GM12865 (cell line): ENCODE measurements at places on chromosomes 1 and 21.
A peak's percentile ranks its signal among the peaks of the same experiment; 100 is the strongest.

DNA sequence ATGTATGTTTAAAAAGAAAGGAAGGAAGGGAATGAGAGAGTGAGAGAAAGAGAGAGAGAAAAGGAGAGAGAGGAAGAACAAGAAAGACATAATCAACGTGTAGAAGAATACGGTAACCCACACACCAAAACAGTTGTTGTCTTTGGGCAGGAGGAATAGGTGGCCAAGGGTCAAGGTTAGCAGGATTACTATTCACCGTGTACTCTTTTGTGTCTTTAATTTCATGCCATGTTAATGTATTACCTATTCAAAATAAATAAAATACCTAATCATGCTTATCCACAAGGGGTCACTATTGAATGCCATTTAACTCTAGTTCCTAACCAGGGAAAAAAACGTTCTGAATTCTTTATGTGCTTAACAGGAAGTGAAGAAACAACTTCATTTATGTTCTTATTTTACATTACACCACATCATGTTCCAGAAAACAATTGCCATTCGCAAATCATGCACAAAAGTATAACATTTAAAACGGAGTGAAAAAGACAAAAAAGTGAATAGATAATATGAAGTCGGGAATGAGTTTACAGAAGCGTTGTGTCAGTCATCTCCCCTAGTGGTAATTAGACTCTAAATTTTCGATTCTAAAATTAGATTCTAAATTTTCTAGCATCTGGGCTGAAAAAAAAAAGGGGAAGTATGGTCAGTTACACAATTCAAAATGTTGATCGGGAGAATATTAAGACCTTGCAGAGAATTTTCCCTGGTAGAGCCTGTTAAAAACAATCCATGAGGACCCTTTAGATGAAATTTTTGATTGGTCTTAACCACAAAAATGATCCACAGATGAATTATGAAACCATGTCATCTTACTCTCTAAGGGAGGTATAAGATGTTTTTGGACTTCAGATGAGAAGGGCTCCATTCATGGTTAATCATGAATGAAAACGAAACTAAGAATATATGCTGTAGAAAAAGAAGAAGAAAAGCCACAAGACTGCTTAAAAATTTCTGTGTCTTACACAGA is 700 bp upstream of the KMO start:
- peak; percentile 76 for DNase-seq

DNA sequence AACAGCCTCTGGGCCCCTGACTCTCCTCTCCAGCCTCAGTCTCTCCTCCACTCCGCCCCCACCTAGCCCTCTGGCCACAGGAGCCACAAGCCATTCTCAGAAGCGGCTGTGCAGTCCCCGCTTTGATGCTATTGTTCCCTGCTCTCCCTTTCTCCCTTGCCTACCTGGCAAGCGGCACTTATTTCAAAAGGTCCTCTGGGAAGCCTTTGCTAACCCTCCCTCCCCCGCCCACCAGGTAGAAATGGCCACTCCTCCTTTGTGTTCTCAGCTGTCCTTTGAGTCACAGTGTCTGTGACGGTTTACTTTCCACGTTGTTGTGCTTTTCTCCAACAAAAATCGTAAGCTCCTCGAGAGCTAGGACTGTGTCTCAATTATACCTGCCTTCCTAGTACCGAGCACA is 338.4 kb upstream of the PROX1 start:
- DNase-seq, result no peak

DNA sequence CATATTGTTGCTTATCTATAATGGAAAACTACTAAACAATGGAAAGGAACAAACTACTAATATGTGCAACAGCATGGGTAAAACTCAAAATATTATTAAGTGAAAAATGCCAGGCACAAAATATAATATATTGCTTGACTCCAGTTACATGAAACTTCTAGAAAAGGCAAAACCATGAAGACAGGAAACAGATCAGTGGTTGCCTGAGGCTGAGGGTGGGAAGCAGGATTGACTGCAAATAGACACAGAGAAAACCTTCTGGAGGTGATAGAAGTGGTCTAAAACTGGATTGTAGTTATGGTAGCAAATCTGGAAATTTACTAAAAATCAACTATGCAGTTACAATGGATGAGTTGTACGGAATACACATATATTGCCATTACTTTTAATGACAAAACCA is 29.5 kb upstream of the SLC44A3 start:
- DNase-seq, result no peak

GRCh38 chr1:24966724-24967346 is 36.8 kb upstream of the RUNX3 start:
- peak; percentile 89 for DNase-seq

DNA sequence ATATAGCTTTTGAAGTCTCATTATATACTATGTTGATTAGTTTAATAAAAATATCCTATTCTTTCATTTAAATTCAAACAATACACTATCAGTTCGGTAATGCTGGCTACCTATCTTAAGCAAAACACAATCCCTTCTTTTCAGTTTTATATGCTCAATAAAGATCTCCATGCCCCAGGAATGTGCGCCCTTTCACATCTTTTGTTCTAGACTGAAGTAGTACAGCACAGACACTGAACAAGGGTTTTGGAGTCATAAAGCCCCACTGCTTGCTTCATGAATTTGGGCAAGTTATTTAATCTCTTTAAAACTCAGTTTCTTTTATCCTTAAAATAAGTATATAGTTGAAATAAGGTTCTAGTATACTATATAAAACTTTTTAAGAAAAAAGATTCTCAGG is 22.4 kb downstream of the SYDE2 start:
- no peak for DNase-seq

GRCh38 chr1:17919525-17920439 is 164.6 kb downstream of the ACTL8 start:
- peak; percentile 17 for DNase-seq

GRCh38 chr1:163401211-163401610 is 79.5 kb downstream of the NUF2 start:
- DNase-seq, result no peak

- DNase-seq, result no peak
Measured at GRCh38 chr1:230277201-230278025, 148.7 kb downstream of the PGBD5 start.

GRCh38 chr1:20733360-20733975 is 965 bp upstream of the SH2D5 start:
- no peak for DNase-seq

DNA sequence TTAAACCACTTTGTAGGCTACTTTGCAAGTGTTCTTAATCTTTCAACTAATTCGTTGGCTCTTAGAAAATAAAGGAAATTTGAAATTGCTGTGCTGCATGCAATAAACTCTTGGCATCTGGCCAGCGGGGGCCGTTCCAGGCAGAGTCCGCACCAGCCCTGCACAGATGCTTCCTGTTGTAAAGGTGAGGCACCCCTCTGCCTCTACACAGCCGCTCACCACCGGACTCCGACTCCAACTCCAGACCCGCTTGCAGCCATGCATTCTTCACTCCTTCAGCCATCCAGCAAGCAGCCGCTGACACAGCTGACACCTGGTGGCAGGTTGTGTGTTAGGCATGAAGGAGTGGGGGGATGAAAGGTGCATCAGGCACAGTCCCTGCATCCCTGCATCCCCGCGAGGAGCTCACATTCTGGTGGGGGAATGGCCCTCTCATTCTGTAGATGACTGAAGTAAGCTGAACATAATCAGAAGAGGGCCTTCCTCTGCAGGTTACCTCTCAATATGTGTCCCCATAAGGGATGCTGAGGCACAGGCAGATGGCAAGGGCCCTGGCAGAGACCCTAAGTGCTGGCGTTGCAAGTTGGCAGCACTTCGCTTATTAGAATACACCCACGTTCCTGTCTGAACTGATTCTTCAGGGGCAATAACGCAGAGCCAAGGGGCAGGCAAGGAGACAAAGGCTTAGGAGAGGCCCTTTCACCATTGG is 56.8 kb downstream of the GLIS1 start:
- peak; percentile 30 for DNase-seq

DNA sequence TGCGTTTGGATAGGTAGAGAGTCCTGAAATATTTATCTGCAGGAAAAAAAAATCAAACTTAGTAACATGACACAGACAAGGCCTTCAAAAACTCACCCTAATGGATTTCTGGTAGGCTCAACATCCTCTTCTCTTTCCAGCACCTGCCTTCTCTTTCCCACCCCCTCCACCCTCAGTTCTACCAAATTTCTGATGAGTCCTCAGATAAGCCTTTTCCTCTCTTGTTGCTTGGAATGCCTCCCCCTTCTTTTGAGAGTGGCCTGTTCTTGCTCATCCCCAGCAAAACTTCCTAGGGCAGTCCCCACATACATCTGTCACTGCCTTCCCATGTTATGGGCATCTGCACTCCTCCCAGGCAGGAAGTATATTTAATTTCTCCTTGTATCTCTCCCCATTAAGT is 7.6 kb upstream of the LBR start:
- no peak for DNase-seq

GRCh38 chr1:72011721-72012120 is 270.6 kb downstream of the NEGR1 start:
- no peak for DNase-seq

DNA sequence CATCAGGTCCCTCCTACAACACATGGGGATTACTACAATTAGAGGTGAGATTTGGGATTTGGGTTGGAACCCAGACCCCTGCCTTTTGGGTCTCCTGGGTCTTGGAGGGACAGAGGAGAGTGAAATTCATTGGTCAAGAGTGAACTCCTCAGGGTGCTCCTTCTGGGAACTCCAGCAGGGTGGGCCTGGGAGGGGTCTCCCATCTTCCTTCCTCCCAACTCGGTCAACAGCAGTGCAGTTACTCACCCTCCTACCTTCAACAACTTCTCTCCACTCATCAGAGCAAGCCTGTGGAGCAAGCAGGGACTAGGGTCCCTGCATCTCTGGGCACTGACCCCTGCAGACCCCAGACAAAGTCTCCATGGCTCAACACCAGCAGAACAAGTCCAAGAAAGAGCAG is 89.3 kb upstream of the TMPRSS2 start:
- DNase-seq, result no peak

GRCh38 chr1:60583696-60584095 is 498.7 kb upstream of the NFIA start:
- DNase-seq, result no peak

GRCh38 chr1:81073580-81073979 is 727.2 kb upstream of the ADGRL2 start:
- DNase-seq, result no peak

DNA sequence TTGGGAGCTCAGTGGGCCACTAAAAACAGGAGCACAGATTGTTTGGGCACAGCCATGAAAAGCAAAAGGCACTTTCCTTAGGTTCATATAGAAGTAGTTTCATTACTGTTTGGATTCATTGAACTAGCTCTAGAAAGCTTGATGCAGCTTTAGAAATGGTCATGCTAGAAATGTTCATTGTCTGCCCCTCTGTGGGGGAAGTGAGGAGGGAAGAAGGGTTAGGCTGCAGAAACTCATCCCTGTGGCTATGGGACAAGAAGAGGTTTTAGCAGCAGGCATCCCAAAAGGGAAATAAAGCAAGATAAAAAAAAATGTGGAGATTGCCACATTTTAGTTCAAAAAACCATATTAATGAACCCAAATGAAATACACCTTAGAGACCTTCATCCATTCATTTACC is 359.6 kb upstream of the PTBP2 start:
- no peak for DNase-seq

GRCh38 chr21:20882462-20883407 is 115.5 kb upstream of the NCAM2 start:
- DNase-seq, result peak; percentile 6

- DNase-seq, result peak; percentile 65
Measured at GRCh38 chr1:147641695-147642592, 28.4 kb downstream of the ACP6 start.

DNA sequence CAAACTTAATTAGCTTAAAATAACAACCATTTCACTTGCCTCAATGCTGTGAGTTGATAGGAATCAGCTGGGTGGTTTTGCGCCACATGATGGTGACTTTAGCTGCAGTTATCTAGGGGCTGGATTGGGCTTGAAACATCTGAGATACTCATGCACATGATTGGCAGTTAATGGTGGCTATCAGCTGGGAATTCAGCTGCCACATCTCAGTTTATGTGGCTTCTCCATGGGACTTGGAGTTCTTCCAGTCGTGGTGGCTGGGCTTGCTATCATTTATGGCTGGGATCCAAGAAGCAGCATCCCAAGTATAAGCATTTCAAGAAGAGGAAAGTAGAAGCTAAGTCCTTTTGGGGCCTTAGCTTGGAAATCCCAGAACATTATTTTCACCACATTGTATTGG is 36.4 kb downstream of the PDC start:
- no peak for DNase-seq

DNA sequence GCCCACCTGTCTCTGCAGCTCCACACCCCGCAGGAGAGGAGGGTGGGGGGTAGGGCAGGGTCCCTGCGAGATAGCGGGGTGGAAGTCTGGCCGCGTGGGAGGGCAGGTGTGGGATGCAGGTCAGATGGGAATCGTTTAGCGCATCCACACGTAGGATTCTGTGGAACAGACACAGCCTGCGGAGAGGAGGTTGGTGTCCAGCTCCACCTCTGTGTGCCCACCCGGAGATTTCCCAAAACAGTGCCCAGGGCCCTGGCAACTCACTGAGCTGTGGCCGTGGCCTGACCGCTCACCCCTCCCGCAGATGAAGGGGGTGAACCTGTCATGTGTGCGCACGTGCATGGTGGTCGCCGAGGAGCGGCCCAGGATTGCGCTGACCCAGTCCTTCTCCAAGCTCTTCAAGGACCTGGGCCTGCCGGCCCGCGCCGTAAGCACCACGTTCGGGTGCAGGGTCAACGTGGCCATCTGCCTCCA is 46.9 kb downstream of the S100B start:
- no peak for DNase-seq

DNA sequence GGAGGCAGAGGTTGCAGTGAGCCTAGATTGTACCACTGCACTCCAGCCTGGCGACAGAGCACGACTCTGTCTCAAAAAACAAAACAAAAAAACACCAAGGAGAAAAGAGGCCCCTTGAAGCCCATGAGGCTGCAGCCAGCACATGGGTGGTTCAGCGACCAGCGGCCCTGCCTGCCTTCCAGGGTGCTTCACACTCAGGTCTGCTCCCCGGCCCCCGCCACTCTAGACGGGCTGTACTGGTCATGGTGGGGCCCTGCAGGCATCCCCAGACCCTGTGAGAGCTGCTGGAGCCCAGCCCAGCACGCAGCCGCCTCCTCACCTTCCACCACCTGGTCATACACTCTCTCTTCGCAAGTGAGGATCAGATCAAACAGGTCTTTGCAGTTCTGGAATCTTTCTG is 4.1 kb upstream of the TMEM240 start:
- DNase-seq, result no peak

DNA sequence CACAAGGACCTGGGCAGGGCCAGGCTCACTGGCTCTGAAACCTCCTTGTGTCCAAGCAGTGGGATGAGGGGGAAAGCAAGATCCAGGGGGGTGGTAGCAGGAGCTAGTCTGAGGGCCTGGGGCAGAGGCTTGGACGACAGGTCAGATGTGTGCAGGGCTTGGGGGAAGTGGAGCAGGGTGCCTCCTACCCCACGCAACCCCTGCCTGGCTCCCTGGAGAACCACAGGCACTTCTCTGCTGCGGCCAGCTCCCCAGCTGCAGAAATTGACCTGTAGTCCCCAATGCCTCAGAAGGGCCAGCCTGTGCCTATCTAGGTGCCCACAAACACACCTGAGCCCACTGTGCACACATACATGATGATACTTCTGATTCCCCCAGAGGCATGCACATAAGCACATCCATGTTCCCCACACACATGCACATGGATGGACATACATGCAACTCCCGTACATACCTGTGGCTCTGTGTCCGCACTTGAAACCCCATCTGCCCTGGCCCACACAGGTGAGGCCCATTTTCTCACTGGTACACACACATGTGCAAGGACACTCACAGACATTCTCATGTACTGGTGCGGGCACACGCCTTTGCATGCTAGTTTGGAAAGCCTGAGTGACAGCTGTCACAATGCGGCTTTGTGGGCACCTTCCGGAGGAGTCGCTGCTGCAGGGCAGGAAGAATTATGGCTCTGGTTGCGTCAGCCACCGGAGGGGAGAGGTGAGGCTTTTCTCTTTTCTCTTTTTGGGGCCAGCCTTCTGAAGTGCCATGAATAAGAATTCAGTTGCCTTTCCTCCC is 247.2 kb upstream of the CSF3R start:
- DNase-seq, result no peak
